ENCODE measurements at places on chromosomes 4 and X.

- no peak for DNase-seq
These were observed 16.9 kb downstream of the PLP1 start for GRCh38 chrX:103793545-103793940.

DNA sequence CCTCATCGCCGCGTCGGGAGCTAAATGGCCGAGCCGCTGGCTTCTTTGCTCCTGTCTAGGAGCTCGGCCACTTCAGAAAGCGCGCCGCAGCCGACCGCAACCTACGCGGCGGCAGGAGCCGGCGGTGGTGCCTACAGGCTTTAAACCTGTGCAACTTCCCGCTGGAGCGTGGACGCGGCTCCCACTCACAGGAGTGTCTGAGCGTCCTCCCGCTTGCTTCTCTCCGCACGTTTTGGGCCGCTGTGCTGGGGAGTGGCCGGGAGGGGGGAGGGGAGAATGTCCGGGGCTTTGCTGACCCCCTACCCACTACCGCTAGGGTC is 1.0 kb downstream of the NHSL2 start:
- peak; percentile 61 for DNase-seq

DNA sequence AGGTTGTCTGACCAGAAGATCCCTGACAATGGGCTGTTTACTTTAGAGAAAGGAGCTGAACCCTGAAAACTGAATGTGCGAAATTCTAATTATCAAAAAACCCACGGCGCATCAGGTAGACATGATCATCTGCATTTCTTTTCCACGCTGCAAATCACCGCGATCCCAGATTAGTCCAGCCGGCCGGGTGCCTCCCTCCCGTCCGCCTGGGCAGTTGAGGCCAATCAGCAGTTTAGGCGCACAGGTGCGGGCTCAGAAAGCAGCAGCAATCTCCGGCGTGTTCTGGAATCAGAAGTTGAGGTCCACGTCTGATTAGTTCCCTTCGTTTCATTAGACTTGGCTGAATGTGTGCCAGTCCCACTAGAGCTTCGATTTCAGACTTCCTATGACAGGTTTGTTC is 73.9 kb downstream of the ACOX3 start:
- no peak for DNase-seq

DNA sequence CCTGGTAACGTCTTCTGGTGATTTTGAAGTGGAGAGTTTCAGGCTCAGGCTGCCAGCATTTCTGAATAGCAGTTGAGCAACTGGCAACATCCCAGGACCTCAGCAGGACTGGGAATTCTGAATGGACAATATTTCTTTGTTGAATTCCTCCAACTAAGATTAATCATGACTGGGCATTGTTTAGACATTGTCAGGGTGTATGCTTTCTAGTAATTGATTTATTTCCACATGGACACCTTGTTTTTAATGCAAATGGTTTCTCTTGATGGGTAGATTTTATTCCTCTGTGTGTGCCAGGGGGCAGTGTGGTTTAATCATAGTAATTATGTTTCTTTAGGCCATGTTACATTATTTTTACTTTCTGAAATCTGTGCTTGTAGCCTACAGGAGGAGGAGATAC is 1004.7 kb upstream of the LCORL start:
- no peak for DNase-seq

DNA sequence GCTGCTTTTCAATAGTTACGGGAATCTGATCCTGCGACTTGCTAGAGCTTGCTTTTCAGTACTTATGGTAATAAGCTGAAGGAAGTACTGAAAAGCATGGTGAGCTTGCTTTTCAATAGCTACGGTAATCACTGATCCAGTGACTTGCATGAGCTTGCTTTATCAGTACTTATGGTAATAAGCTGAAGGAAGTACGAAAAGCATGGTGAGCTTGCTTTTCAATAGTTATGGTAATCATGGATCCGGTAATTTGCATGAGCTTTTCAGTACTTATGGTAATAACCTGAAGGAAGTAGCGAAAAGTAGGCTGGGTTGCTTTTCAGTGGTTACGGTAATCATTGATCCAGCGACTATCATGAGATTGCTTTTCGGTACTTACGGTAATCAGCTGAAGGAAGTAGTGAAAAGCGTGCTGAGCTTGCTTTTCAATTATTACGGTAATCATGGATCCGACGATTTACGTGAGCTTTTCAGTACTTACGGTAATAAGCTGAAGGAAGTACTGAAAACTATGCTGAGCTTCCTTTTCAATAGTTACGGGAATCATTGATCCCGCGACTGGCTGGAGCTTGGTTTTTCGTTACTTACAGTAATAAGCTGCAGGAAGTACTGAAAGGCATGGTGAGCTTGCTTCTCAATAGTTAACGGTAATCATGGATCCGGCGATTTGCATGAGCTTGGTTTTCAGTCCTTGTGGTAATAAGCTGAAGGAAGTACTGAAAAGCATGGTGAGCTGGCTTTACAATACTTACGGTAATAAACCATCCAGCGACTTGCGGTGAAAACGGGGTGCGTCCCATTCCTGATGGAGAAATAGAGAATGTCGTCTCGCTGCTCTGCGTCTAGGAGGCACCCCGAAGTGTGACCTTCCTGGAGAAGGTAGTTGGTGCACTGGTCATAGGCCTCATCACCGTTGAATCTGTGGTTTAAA is 6.5 kb downstream of the CRLF2 start:
- peak; percentile 80 for DNase-seq

DNA sequence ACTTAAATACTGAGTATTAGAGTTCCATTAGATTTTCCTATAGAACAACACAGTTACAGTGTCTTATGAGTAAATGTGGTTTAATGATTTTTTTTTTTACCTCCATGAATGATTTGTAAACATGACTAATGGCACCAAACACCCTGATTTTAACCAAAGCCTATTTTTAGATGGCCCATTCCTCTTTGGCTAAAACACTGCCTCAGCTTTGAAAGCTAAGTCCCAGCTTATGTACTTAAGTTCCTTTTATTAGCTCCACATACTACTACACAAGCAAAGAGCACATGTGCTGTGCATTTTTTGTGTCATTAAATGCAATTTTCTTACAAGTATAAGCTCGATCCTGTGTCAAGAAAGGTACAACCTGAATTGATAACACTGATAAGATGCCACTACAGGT is 575.6 kb upstream of the PITX2 start:
- DNase-seq, result no peak

DNA sequence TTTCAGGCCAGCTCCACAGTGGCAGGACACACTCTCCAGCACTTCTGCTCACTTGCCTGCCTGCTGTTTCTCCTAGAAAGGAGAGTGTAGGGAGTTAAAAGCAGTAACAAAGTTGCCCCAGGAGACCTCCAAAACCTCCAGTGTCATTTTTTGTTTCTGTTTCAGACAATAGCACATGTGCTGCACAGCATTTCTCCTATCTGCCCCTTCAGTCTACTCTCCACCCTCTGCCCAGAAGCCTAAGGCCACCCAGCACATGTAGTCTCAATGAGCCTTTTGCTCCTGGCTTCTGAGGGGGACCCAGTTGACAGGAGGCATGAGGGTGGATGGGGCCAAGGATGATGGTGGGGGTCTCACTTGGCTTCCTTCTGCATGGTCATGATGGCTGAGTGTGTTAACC is 329.6 kb upstream of the CLNK start:
- DNase-seq, result no peak

- DNase-seq, result no peak
These were observed 25.3 kb downstream of the STIM2 start for GRCh38 chr4:26885912-26886274.

DNA sequence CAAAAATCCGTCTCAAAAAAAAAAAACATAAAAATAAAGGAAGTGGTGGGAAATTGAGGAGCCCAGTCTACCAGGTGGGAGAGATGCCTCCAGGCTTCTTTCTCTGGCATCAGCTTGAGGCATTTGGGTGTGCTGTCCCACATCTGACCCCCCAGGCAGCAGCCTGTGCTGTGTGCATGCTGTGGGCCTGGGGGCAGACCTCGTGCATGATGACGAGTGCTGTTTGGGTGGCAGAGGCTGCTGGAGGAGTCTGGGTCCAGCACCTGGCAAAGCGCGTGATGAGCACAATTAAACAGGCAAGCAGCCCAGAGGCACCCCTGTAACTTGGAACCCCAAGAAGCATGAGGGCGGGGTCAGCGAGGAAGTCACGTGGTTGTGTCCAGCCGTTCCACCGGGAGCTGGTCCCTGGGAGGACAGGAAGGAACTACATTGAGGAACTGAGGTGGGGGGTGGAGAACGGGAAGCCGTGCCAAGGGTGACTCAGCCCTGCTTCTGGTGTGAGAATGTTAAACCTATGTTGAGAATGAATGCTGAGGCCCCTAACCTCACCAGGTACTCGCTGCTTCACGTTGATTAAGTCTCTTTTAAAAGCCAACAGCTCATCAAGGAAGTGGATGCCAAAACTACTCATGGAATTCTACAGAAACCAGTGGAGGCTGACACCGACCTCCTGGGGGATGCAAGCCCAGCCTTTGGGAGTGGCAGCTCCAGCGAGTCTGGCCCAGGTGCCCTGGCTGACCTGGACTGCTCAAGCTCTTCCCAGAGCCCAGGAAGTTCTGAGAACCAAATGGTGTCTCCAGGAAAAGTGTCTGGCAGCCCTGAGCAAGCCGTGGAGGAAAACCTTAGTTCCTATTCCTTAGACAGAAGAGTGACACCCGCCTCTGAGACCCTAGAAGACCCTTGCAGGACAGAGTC is 6.1 kb downstream of the TACC3 start:
- no peak for DNase-seq

GRCh38 chr4:81470456-81471297 is 1.0 kb downstream of the RASGEF1B start:
- DNase-seq, result peak; percentile 65

GRCh38 chr4:23040539-23040938 is 347.8 kb downstream of the GBA3 start:
- no peak for DNase-seq

GRCh38 chr4:55251342-55251741 is 94.7 kb upstream of the SRD5A3 start:
- no peak for DNase-seq

DNA sequence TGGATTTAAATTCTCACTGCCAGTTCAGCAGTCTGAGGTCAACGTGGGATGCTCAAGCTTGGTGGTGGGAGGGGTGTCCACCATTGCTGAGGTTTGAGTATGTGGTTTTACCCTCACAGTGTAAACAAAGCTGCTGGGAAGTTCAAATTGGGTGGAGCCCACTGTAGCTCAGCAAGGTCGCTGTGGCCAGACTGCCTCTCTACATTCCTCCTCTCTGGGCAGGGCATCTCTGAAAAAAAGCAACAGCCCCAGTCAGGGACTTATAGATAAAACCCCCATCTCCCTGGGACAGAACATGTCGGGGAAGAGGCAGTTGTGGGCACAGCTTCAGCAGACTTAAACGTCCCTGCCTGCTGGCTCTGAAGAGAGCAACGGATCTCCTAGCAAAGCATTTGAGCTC is 14.9 kb upstream of the RRAGB start:
- DNase-seq, result no peak

DNA sequence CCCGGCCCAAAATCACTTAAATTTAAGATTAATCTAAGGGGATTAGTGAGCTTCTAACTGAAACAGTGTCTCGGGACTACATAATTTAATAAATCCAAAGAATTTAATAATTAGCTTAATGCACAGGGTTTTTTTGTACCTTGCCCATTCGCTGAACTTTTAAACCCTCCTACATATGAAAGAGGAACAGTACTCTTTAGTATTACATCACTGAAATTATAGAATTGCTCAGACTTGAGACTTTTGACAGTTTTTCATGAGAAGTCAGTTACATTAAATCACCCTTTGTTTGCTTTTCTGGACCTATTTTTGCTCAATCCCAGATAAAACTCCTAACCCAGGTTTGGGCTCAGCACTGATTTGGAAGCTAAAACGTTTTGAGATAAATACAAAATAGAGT is 2.4 kb upstream of the TADA2B start:
- DNase-seq, result no peak

GRCh38 chrX:13892856-13893255 is 76.0 kb upstream of the GPM6B start:
- DNase-seq, result no peak

GRCh38 chr4:145881989-145882388 is 56.6 kb downstream of the ZNF827 start:
- no peak for DNase-seq

DNA sequence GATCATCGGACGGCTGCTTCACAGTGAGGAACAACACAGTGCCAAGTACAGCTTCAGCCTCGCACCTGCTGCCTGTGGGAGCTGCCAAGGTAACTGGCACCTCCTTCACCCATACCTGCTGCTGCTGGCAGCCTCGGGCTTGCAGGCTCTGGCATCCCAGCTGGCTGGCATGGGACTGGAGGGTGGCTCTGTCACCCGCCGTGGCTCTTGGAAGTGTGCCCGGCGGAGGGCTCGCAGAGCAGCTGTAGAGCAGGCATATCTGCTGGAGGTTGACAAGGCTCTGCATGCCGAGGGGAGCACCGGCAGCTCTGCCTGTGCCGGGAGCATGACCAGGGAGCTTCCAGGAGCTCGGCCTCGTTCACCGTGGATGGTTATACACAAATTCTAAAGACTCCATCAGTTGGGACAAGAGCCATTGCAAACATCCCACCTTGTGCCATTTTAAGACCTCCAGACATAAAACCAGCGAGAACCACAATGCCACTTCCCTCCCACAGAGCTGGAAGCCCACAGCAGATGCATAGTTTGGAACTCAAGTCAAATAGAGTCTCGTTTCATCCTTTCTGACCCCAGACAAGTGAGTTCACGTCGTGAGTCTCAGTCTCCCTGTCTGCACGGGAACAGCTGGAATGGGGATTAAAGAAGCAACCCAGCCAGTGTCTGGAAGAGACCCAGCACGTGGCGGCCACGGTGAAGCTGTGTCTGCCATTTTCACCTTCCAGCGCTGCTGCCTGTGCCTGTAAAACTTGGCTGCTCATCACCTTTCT is 84.3 kb upstream of the PSAPL1 start:
- no peak for DNase-seq

GRCh38 chr4:153465615-153466080 is 512 bp upstream of the TMEM131L start:
- DNase-seq, result peak; percentile 89

- peak; percentile 59 for DNase-seq
These were observed 460.3 kb downstream of the SPRY1 start for GRCh38 chr4:123856689-123857545.

DNA sequence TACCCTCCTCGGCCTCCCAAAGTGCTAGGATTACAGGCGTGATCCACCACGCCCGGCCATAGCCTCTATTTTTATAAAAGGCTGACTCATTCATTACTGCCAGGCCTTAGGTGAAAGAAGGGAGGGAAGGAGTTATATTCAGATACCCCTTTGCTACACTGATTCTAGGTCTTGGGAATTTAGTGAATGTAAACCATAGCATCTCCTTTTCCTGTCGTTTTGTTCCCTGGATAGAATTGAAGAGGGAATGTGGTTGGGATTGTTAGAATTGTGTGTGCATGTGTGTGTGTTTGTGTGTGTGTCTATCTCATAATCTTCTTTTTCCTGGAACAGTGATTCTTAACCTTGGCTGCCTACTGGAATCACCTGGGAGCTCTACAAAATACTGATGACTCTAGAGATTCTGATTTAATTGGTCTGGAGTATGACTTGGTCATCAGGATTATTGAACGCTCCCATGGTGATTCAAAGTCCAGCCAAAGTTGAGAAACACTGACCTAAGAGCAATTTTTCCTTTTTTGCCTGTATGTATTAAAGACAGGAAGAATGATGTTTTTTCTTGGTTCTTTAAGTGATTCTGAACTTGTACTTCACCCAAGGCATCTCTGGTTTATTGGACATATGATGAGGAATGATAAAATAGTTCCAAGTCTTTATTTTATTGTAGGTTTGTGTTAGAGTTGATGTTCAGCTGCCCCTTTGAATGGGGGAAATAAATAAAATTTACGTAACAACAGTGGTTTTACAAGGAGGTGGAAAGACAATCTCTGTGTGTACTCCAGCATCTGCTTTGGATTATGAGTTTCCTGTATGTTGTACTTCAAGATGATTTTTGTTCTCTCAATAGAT is 37.0 kb downstream of the NAP1L5 start:
- no peak for DNase-seq

Measured in right kidney (tissue), 9 donors.